ENCODE measurements at places on chromosomes 7 and 10. TPM values are rescaled to one million over a fixed set of nuclear protein-coding genes. Genes with fewer than 3 reads are reported as not detected.

Gene SPDYE2
- not detected for total RNA-seq

Gene IDI2
- total RNA-seq, result not detected

Gene ADAMTS14
- total RNA-seq, result not detected

Gene BLNK
- total RNA-seq, result 6.2 TPM

Gene KCNMA1
- 30.3 TPM for total RNA-seq

Gene CACNB2
- total RNA-seq, result 0.16 TPM

Gene AZGP1
- total RNA-seq, result 31.5 TPM

Gene EBLN1
- total RNA-seq, result not detected

Gene HMX3
- not detected for total RNA-seq

Gene MSMB
- not detected for total RNA-seq

Gene NEURL1
- total RNA-seq, result not detected

Gene TEX36
- total RNA-seq, result not detected

Gene NRG3
- 2.4 TPM for total RNA-seq

Gene SSC4D
- total RNA-seq, result 11.1 TPM

Gene CRTAC1
- 1.5 TPM for total RNA-seq

Gene FAM131B
- total RNA-seq, result 0.22 TPM

Gene KIAA1549
- 0.75 TPM for total RNA-seq

Gene WIPF3
- 0.17 TPM for total RNA-seq

Gene SLC18A2
- total RNA-seq, result 0.51 TPM

Gene SPDYE1
- not detected for total RNA-seq

Gene PNLIPRP1
- total RNA-seq, result not detected

Gene ATOH7
- not detected for total RNA-seq

Gene TSPAN12
- total RNA-seq, result 9.5 TPM

Gene TLX1
- not detected for total RNA-seq

Gene AASS
- total RNA-seq, result 52.5 TPM

Gene SPAG6
- total RNA-seq, result 0.34 TPM

Gene THSD7A
- 7.3 TPM for total RNA-seq

Gene ZNF746
- 25.2 TPM for total RNA-seq

Gene PRTFDC1
- total RNA-seq, result 2.7 TPM

Gene TAS2R4
- 2.6 TPM for total RNA-seq

Gene LSM5
- total RNA-seq, result 21.1 TPM

Gene CPVL
- 105 TPM for total RNA-seq

Gene BICC1
- total RNA-seq, result 23.3 TPM

Gene BTBD16
- total RNA-seq, result not detected

Gene PRKG1
- total RNA-seq, result 17.2 TPM

Gene SMO
- 1.7 TPM for total RNA-seq

Gene SHLD2
- 33.2 TPM for total RNA-seq

Gene TEX47
- total RNA-seq, result not detected
